ENCODE measurements at places on chromosomes 7 and 10.

- DNase-seq = no peak
These were observed 5.3 kb upstream of the COL1A2 start for GRCh38 chr7:94389381-94389780.

DNA sequence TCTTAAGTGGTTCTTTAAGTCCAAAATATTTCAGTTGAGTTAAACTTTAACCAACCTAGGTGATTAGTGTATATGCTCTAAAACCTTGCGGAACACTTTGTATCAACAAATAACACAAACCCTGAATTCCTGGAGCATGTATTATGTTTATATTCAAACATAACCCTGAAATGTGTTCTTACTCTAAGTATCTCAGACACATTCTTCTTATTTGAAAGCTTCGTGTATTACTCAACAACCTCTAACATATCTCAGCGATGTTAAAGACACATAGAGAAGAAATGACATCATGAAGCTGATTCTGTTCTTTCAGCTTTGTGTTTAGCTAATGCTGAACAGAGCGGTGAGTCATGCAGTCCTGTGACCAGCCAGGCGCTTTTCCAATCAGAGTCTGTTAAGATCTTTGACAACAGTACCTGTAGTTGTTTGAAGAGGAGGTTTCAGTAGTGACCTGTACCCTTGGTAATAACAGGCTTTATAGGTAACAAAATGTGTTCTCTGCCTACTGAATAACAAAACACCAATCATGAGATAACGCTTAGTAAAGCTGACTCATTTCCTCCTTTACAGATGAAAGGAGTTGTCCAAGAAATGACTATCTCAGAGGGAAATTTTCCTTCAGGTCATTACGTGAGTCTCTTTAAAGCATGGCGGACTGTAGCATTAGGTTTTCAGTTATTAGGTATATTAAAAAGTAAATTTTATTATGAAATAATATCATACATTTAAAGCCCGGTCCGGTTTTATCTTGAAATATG lies 67.3 kb upstream of the KLF6 start:
- peak; percentile 38 for DNase-seq

GRCh38 chr7:21364801-21365271 lies 63.0 kb upstream of the SP4 start:
- DNase-seq = no peak

DNA sequence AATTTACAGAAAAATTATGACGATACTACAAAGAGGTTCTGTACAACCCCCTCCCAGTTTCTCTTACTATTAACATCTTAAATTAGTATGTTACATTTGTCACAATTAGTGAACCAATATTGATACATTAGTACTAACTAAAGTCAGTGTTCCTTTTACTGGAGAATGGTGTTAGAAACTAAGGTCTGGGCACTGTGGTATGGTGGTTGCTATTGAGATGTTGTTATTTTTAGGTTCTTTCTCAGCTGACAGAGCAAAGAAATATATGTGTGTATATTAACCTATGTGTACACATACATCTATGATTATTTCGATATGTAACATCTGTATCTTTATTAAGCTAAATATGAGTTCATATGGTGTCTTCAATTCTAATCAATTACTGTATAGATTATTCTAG lies 11.7 kb upstream of the CFTR start:
- no peak for DNase-seq

DNA sequence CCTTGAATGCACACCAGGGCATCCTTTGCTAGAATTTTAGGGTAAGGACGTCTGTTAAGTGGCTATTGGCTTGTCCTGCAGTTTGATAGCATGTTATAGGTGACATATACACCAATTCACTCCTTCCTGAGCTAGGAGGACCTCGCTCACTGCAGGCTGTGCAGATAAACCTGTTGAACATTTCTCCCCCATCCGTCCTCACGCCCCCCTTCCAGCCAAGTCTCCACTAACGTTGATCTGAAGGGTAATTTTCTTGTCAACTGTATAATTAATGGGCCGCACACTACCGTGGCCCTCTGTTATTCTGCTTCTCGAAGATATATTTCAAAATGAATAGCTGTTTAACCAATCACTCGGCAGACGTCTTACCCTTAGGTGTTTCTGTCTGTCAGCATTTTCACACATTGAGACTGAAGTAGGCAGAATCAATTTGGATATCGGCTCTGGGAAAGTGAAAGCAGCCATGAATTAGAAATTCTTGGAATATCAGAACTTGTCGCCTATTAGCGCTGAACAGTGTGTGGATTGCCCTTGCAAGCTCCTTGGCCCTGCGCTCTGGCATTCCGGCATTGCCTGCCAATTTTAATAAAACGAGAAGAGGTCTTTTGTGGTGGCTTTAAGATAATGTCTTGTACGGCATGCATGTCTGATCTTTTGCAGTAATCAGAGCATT lies 905.3 kb downstream of the TYW1 start:
- no peak for DNase-seq

- DNase-seq = no peak
These were observed 819.8 kb downstream of the GATA3 start for GRCh38 chr10:8874268-8874667.

GRCh38 chr7:24668927-24669635 lies 88.2 kb downstream of the GSDME start:
- DNase-seq = no peak

- no peak for DNase-seq
These were observed 16.5 kb downstream of the ADAP1 start for GRCh38 chr7:937856-938484.

DNA sequence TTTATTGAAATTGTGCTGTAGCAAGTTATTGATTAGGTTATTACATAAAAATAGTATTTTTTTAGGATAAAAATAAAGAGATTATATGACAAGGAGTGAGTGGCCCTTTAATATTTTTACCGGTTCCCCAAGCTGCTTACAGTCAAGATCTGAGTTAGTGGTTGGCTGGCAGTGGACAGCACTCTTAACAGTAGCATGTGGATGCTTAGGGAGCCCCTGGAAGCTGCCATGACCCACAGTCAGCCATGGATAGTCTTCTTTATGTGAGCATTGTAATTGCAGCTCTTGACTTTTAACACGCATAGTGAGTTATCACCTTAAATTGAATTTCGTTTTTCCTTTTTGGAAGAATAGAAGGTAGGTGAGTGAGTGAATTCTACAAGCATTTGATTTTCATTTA lies 22.1 kb downstream of the RAB18 start:
- DNase-seq = no peak

DNA sequence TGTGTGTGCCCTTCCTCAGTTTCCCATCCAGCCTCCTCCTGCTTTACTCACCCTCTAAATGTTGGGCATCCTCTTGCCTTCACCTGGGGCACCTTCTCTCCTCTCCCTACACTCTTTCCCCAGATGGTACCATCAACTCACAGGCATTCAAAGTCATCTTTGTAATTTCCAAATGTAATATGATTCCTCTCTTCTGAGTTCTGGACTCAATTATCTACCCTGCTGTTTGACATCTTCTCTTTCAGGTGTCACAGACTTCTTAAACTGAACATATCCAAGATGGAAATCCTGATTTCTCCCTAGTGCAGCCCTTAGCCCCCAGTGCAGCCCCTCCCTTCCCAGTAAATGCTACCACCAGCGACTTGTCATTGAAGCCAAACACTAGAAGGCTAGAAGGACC lies 422.8 kb downstream of the KCNMA1 start:
- DNase-seq = no peak

DNA sequence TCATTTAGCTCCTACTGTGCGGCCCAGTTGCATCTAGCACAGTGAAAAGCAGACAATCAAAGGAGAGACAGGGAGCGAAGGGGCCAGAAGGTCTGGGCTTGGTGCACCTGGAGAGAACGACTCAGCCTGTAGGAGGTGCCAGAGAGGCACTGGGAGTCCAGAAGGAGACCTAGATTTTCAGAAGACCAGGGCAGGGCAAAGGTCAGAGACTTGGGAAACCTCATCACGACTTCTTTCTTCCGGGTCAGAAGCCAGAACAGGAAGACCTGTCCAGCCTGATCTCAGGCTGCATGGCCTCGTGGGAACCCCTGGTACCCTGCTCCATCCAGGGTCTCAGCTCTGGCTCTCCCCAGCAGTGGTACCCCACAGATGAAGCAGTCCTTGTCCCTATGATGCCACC lies 5.2 kb downstream of the AGAP3 start:
- DNase-seq = no peak

DNA sequence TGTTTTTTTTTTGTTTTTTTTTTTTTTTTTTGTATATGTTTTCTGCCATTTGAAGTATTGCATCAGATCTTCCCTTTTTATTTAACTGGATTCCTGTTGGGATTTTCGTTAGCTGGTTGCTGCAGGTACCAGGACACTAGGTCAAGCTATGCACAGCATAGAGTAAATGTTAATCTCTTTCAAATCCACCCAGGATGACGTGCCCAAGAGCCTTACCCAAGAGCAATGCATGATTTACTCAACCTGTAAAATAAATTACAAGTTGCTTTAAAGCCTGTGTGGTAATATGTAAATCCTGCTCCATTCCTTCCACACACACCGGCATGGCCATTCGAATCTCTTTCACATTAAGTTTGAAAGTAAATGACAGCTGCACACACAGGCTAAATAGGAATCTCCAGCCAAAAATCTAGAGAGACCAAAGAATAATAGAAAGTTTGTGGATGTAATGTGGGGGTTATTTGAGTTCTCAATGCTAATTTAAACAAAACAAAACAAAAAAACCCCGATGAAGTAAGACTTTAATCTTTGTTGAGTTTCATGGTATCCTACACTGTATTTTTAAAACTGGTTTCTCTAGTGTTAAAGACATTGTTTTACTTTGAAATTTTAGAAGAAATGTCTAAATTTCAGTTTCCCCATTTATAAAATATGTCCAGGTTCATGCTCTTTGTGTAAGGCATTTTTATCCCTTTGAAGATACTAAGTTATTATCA lies 167.9 kb downstream of the FRMD4A start:
- DNase-seq = no peak

- no peak for DNase-seq
These were observed 3.5 kb downstream of the RNF216 start for GRCh38 chr7:5777932-5778331.

- DNase-seq = no peak
These were observed 101.2 kb upstream of the KLF6 start for GRCh38 chr10:3886191-3886590.

DNA sequence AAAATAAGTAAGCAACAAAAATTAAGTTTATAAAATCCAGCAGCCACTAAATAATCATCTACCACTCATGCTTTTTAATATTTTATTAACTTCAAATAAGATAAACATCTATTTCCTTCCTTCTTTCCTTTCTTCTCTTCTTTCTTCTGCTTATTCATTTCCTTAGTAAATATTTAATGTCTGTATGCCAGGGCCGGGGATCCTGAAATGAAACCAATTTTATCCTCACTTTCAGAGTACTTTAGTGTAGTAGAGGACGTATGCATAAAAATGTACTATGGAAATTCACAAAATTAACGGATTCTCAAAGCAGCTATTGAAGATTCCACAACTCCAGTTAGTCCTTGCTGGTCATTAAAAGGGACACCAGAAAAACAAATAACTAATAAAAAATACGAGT lies 224.7 kb downstream of the VTI1A start:
- no peak for DNase-seq

DNA sequence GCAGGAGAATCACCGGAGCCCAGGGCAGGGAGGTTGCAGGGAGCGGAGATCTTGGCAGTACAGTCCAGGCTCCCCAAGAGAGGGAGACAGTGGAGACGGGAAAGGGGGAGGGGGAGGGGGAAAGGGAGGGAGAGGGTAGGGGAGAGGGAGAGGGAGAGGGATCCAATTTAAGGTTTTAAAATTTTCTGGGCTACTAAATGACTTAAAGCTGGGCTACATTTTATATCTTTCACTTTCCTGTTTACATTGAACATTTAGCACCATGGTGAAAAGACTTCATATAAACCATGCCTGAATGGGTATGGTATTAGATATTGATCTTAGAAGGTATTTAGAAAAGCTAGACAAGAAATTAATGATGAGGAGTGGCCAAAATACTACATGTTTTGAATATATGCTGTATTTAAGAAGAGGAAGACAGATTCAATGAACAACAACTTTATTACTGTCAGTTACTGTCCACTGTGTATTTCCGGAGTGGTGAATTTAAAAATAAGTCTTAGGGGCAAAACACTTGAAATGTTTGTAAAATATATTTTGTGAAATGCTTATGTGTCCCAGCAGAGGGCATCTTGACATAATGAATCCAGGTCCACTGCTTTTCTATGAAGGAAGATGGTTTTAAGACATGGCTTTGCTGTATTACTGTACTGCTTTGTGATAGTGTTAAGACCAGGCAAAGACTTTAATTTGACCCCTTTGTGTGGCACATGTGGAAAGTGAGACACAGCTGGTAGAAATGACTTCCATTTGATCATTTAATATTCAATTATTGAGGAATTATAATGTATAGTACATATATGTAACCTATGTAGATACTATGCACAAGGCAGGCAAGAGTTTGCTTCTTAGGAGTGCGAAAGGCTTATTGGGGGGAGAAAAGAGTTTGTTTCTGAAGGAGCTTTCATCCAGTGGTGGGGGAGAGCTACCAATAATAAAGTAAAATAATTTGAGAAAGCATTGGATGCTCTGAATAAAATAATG lies 52.8 kb downstream of the NRF1 start:
- no peak for DNase-seq

DNA sequence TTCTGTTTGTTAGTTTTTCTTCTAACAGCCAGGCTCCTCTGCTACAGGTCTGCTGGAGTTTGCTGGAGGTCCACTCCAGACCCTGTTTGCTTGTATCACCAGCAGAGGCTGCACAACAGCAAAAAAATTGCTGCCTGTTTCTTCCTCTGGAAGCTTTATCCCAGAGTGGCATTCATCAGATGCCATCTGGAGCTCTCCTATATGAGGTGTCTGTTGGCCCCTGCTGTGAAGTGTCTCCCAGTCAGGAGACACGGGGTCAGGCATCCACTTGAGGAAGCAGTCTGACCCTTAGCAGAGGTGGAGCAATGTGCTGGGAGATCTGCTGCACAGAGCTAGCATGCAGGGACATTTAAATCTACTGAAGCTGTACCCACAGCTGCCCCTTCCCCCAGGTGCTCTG lies 26.7 kb upstream of the CROT start:
- DNase-seq = no peak

- DNase-seq = no peak
These were observed 1.3 kb upstream of the CDK14 start for GRCh38 chr7:90594751-90595317.

DNA sequence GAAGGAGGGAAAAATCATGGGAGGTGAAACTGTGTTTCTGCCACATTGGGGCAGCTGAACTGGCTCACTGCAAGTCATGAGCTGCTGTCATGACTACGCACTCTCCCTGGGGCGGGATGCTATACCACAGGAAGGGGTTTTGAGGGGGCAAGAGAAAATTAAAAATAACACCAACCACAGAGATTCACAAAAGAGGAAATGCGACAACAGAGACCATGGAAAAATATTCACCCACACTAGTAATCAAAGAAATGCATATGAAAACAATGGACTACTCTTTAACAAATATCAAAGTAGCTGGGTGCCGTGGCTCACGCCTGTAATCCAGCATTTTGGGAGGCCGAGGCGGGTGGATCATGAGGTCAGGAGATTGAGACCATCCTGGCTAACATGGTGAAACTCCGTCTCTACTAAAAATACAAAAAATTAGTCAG lies 65.2 kb upstream of the TM9SF3 start:
- peak; percentile 28 for DNase-seq
